ENCODE measurements at places on chromosomes 12 and 14.
A peak's percentile ranks its signal among the peaks of the same experiment; 100 is the strongest.

- no peak for DNase-seq
These were observed 4.6 kb upstream of the SYCP3 start for GRCh38 chr12:101743724-101744472.

GRCh38 chr12:46874642-46875041, 48.8 kb upstream of the SLC38A4 start:
- no peak for DNase-seq

DNA sequence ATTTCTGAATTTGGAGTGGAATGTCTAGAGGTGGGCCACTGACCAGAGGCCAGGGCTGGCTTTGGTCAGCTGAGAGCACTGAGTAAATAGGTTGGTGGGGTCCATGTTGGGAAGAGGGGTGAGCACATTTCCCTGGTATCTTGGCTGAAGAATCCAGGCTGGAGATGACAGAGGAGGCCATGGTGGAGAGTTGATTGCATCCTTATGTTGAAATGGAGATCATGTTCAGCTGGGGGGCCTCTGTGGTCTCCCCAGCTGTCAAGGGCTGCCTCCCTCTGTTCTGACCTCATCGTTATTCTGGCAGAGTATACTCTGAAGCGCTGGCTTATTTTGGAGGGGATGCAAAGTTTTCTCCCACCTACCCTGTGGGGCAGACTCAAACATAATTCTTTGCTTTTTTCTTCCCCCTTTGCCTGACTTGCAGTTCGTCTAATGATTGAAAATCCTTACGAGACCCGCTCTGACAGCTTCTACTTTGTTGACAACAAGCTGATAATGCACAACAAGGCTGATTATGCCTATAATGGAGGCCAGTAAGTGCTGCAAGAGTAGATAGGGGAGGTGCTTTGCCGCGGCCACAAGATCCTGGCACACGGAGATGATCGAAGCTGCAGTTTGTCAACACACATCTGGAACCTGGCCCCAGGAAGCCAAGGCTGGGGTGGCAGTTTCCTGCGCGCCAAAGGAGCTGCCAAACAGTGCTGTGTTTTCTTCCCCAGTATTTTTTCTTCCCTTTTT, 6.0 kb upstream of the ACADS start:
- DNase-seq, result no peak

DNA sequence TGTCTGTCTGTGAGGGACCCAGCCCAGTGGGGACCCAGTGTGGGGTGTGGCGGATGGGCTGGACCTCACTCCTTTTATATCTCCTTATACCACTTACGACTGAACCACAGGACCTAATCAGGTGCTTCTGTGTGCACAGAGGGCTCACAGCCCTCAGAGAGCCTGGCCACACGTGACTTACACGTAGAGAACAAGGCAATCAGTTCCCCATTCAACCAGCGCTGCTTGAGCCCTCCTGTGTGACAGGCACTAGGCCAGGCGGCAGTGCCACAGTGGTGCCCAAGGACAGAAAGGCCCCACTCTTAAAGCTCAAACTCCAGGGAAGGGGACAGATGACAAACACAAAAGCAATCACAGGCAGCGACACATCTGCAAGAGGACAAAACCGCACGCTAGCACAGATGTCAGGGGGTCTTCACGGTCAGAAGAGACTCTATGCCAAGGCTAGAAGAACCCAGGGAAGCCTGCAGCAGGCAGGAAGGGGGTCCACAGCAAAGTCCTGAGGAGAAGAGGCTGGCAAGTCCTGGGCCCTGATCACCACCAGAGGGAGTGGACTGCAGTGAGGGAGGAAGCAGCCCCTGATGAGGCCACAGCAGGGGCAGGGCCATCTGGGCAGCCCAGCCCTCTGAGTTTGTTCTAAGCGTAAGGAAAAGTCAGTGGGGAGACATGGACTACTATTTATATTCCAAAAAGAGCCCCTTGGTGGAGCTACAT, 39.3 kb downstream of the SETD3 start:
- no peak for DNase-seq

DNA sequence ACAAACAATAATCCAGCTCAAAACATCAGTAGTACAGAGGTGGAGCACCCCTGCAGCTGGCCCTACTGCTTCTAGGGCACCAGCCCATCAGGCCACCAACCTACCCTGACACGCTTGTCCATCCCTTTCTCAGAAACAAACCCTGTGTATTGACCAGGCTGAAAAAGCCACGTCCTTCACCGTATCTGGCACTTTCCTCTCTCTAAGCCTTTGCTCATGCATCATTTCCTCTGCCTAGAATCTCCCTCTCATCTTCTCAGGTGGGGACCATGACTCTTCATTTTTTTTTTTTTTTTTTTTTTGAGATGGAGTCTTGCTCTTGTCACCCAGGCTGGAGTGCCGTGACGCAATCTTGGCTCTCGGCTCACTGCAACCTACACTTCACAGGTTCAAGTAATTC, 25.3 kb upstream of the FLVCR2 start:
- DNase-seq, result no peak

GRCh38 chr12:1643905-1644533, 15.0 kb downstream of the WNT5B start:
- no peak for DNase-seq

- DNase-seq, result no peak
These were observed 82.0 kb downstream of the PRICKLE1 start for GRCh38 chr12:42507565-42507964.

DNA sequence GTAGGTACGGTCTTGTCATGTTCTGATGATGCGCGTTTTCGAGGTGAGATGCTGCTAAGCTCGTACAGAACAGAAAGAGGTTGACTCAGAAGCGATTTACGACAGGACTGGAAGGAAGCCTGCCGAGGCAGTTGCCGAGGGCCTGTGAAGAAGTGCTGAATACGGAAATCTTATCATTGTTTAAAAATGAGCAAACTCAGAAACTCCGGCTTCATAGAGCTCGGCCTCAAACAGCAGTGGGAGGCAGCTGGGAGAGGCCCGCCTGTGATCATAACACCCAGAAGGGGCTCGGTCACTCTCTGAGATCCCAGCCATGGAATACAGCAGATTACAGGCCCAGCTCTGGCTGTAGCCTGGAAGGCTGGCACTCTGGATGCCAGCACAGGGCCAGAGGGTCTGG, 87.4 kb downstream of the CPSF2 start:
- DNase-seq, result no peak

DNA sequence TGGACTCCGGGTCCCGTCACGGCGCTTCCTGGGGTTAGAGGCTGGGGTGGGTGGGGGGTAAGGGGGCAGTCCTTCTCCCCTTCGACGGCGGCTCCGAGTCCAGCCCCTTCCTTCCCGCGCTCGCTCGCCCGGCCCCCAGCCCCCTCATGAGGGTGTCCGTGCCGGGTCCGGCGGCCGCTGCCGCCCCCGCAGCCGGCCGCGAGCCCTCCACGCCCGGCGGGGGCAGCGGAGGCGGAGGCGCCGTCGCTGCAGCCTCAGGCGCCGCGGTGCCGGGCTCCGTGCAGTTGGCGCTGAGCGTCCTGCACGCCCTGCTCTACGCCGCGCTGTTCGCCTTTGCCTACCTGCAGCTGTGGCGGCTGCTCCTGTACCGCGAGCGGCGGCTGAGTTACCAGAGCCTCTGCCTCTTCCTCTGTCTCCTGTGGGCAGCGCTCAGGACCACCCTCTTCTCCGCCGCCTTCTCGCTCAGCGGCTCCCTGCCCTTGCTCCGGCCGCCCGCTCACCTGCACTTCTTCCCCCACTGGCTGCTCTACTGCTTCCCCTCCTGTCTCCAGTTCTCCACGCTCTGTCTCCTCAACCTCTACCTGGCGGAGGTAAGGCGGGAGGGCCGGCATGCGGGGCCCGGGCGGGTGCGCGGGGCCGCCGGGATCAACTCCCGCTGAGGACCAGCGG, 500 bp downstream of the GPR137C start:
- peak; percentile 19 for DNase-seq

DNA sequence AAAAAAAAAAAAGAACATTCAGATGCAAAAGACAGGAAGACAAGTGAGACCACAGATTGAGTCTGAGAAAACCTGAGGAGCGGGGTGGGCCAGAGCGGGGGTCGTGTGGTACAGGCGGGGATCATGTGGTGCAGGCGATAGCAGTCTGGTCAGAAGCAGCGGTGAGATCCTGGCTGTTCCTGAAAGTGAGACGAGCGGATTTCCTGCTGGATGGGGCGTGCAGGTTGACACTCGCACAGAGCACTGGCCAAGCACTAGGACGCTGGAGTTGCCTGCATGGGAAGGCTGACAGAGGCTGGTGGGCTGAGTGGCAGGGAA, 35.7 kb downstream of the CDC42BPB start:
- DNase-seq, result no peak

DNA sequence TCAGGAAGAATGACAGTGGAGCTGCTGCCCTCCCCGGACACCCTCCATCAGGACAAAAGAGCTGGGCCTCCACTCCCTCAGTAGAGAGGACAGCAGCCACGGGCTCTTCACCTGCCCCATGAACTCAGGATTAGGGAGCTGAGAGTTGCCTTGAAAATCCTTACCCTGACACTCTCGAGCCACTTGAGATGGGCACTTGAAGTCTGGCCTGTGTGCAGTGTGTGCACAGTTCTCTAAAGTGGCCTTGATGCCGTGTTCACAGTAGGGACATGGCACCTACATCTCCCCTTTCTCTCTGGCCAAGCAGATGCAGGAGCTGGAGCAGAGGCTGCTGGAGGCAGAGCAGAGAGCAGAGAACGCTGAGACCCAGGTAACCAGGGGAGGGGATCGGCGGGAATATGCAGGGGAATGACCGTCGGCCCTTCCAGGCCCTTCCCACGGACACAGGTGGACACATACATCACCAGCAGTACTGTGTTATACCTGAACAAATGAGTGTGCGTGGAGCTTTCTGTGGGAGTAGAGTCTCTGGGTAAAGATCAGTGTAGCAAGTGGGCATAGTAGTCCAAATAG, 22.5 kb downstream of the PLEKHH1 start:
- no peak for DNase-seq

DNA sequence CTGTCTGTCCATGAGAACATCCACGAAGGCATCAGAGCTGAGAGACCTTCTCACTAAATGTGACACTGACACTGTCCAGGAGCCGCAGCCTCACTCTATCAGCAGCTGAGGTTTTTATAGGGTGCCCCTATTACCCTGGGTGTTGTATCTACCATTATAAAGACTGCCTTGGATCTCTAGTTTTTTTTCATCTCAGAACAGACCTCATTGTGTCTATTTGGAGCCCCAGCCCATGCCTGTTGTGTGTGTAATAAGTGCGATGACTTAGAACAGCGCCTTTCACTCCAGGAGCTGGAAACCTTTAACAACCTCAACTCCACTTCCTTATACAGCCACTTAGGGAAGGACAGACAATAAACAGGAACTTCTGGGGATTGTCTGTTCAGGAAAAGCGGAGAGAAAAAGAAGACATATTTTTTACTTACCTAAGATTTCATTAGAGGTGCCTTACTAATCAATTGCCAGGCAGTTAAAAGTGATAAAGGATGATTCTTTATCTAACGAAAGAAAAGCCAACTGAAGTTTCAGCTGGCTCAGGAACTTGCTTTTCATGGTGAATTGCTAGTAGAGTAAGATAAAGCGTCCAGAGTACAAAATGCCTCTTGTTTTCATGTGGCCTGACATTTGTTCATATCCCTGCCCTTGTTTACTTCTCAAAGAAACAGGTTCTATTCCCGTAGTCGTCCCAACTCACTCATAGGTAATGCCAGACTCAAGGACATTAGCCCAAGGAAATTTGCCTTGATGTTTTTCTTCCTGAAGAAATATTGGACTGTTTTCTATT, 420.6 kb downstream of the RAD51B start:
- DNase-seq, result no peak

DNA sequence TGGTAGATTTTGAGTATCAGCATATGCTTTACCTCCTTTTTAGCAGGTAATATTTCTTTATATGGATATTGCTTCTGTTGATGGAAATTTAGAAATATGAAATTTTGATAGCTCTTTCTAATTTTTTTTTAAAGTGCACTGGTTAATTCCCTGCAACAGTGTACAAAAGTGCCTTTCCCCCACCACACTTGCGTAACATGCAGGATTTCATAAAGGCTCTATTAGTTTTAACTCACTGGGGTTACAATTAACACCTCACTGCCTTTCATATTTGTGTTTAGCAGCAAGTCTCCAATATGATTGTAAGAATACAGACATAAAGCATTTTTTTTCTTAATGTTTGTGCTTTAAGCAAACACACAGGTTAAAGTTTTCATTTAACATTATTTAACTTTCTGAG, 25.6 kb downstream of the MNAT1 start:
- no peak for DNase-seq

GRCh38 chr12:130288691-130289090, 49.0 kb upstream of the PIWIL1 start:
- DNase-seq, result no peak

DNA sequence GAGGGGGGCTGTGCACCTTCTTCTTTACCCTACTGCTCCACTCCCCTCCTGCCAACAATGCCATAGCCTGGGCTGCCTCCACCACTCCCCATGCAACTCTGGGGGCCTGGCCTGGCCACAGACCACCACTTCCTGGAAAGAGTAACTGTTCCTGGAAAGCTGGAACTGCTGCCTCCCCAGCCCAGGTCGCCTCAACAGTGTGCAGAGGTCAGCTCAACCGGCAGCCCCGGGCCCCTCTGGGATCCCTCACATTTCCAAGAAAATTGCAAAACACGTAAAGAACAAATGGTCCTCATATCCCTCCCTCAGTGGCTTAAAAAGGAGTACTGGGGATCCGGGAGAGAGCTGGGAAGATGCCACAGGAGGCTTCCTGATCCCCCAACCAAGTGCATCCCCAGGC, 22.4 kb upstream of the DIO3 start:
- DNase-seq, result no peak

DNA sequence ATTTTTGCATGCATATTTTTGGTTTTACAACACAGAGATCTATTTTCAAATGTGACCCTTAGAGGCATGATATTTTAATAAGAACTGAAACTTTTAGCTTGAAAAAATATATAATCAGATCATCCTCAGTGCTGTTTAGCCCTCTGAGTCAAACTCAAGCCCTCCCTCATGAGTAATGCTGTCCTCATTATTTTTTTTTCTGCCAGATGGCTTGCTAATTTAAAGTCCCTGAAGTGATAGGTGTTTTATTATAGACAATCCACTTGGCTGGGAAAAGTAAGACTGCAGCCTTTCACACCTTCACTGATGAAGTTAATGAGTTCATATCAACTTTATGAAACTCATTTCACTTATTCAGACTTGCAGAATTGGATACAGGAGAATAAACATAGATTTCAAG, 227.7 kb downstream of the SLC16A7 start:
- DNase-seq, result no peak

- DNase-seq, result peak; percentile 92
These were observed at the start of gene AKAP6 for GRCh38 chr14:32329146-32329545. Gene AKAP6, plus strand, starts transcription at chr14:32329298. Its CDS starts 104,196 bp downstream, at chr14:32433494.

GRCh38 chr14:79543967-79544697, 667.2 kb downstream of the DIO2 start:
- no peak for DNase-seq

DNA sequence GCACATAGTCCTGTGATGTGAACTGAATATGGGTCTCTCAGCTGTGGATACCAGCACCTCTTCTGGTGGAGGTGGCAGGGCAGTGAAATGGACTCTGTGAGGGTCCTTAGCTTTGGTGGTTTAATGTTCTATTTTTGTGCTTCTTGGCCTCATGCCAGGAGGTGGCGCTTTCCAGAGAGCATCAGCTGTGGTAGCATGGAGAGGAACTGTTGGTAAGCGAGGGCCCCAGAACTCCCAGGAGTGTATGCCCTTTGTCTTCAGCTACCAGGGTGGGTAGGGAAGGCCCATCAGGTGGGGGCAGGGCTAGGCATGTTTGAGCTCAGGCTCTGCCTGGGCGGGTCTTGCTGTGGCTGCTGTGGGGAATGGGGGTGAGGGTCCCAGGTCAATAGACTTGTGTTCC, 241.7 kb downstream of the AEBP2 start:
- DNase-seq, result no peak

- no peak for DNase-seq
These were observed 81.9 kb upstream of the PELI2 start for GRCh38 chr14:56036353-56036752.

GRCh38 chr12:65511134-65511834, 232.8 kb downstream of the MSRB3 start:
- peak; percentile 41 for DNase-seq

GRCh38 chr14:50331596-50331995, 19.5 kb downstream of the DMAC2L start:
- no peak for DNase-seq
